Activated CD4-positive, CD25-positive, alpha-beta regulatory T cell (primary cell): ENCODE measurements at places on chromosomes 12 and 14.

GRCh38 chr12:89983622-89984021 is 275.0 kb upstream of the ATP2B1 start:
- DNase-seq = no peak

DNA sequence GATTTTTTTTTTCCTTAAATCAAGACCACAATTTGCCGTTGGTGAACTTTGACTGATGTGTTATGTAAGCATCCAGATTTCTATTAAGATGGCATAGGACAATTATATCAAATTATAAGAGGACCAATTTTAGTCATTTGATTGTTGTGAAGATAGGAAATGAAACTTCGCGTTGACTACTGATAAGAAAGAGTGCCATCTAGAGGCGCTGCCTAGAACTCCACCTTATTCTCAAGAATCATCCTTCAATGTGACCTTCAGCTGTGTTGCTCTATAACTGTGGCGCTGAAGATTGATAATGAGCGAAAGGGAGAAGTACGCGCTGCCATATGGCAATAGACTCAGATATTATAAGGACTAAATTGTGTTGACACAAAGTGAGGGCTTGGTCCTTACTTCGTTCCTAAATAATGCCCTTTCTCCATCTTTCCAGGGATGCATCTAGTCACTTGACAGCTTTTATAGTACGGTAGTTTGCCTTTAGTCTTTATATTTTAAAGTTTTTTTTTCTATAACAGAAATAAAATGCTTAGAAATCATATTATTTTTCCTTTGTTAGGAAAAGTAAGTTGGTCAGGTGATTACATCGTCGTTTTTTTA is 350.8 kb upstream of the STXBP6 start:
- no peak for DNase-seq

DNA sequence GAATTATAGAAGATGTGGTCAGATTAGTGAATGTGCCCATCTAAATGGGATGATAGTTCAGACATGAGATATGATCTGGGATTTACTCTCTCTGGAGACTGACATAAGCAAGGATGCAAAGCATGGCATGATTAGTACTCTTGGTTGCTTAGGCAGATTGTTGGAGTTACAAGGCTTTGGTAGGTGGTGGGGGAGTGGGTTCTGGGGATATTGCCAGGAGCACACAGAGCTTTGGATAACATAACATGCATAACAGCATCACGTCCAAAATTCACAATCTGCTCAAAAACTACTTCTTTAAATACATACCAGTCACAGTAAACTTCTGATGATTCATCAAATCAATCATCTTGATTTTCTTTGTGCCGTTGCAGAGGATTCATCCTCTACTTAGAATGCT is 287.4 kb downstream of the ACSS3 start:
- no peak for DNase-seq

- no peak for DNase-seq
Observed at GRCh38 chr14:96729889-96730288, 67.3 kb upstream of the VRK1 start.

DNA sequence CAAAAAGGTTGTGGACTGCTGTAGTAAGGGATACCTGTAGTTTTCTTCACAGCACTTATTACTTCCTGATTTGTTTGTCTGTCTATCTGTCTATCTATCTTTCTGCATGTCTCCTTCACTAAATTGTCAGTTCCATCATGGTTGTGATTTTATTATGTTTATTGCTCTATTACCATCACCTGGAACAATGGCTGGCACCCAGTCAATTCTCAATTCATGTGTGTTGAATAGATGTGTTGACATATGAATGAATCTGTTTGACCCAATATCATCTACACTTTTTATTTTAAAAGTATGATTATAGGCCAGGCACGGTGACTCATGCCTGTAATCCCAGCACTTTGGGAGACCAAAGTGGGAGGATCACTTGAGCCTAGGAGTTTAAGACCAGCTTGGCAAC is 224.4 kb downstream of the NUBPL start:
- DNase-seq = no peak

GRCh38 chr12:31263661-31264060 is 62.3 kb downstream of the SINHCAF start:
- DNase-seq = no peak

- DNase-seq = no peak
Observed at GRCh38 chr12:15546102-15546701, 223.9 kb downstream of the PTPRO start.

- DNase-seq = no peak
Observed at GRCh38 chr14:80751285-80751684, 190.3 kb downstream of the CEP128 start.

DNA sequence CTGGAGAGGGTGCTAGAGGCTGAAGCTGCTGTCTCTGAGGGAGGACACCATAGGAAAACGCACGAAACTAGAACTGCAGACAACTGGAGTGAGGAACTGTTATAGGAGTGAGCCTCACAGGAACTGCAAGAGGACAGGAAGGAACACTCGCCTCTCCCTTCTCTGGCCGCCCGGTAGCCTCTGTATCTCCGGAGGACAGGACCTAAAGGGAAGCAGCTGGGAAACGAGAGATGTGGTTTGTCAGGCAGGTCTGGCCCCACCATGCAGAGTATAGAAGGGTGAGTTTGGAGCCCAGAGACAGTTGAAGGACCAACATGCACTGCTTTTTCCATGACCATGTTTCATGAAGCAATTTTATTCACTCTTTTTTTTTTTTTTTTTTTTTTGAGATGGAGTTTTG is 127.3 kb downstream of the EFCAB11 start:
- DNase-seq = no peak

GRCh38 chr12:124402248-124403066 is 107.6 kb downstream of the RFLNA start:
- DNase-seq = no peak

DNA sequence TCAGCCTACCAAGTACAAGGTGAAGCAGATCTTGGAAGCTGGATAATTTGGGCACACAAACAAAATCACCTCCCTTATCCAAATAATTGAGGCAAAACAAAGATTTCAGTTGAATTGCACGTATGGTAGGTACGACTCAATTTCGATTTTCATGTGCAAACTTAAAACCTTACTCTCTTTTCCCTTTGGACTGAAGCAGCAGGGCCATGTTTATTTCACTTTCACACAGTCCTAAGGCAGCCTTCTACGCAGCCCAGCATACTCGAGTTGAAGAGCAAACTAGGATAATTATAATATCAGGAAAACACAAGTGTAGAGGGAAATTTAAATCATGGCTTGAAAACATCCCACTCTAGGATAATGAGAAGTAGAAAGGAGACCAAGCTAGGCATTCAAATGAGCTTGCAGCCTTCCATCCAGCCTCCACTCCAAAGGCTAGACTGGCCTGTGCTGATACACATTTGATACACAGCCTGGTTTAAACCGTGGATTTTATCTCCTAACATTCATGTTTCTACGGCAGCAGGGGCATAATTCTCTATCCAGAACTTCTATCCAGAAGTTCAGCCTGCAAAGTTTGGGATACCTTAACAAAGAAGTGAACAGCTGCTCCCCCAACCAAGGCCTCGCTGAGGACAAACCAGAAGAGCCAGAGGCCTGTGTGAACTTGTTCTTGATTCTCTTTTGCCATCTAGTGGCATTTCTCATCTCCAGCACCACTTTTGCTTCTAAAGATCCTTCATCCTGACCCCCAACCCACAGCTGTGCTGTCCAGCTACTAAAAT is 2.4 kb upstream of the RNASE7 start:
- no peak for DNase-seq

GRCh38 chr14:93537951-93538350 is 107.2 kb downstream of the UNC79 start:
- DNase-seq = no peak

DNA sequence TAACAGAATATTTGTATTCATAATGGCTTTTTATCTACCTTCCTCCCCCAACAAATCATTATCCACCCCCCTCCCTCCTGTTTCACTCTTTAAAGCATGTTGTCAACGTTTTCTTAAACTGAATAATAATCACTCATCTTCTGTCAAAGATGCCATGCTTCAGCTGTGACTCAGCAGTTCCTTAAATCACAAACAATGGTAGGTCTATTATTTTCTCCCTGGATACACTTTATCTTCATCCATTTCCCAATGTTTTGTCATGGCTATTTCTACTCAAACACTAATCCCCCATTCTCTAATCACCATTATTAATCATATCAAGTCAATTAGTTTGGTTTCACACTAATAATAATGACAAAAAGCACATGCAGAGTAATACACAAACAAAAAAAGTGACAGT is 6.5 kb downstream of the CLEC12B start:
- no peak for DNase-seq

DNA sequence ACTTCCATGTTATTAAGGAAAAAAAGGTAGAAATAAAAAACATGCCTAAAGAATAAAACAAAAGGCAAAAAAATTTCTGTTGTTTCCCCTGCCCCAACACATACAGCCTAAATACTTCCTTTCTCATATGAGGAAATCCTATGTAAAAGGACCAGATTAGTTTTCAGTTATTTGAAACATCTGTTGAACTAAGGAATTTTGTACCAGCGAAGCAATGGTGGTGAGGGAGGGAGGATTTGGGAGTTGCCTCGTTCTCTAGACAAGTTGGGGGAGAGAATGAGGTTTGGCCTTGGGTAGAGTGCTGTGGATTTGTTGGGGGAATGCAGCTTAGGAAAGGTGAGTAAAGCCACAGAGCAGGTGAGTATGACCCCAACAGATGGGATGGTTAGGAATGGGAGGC is 141.5 kb upstream of the RFLNA start:
- no peak for DNase-seq

- no peak for DNase-seq
Observed at GRCh38 chr12:3698218-3698974, 54.5 kb downstream of the CRACR2A start.

GRCh38 chr12:119375883-119376190 is 41.3 kb downstream of the CCDC60 start:
- no peak for DNase-seq

GRCh38 chr12:110972866-110973265 is 52.5 kb upstream of the MYL2 start:
- DNase-seq = no peak

GRCh38 chr12:97404093-97404492 is 58.5 kb upstream of the RMST start:
- no peak for DNase-seq

GRCh38 chr14:58787592-58787991 is 149.8 kb downstream of the DACT1 start:
- DNase-seq = no peak

DNA sequence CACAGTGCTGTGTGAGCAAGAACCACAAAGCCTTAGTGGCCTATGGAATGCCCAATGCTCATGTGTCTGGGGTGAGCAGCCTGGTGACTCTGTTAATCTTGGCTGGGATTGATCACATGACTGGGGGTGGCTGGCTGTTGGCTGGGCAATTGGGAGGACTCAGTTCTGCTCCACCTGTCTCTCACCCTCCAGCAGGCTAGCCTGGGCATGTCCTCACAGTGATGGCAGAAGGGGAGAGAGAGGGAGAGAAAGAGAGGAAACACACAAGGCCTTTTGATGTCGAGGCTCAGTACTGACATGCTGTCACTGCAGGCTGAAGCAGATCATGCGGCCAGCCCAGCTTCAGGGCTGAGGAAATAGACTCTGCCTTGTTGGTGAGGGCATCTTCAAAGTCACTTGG is 136.8 kb downstream of the TBX5 start:
- DNase-seq = no peak

GRCh38 chr12:53624956-53625355 is 1.2 kb downstream of the ATF7 start:
- DNase-seq = no peak

DNA sequence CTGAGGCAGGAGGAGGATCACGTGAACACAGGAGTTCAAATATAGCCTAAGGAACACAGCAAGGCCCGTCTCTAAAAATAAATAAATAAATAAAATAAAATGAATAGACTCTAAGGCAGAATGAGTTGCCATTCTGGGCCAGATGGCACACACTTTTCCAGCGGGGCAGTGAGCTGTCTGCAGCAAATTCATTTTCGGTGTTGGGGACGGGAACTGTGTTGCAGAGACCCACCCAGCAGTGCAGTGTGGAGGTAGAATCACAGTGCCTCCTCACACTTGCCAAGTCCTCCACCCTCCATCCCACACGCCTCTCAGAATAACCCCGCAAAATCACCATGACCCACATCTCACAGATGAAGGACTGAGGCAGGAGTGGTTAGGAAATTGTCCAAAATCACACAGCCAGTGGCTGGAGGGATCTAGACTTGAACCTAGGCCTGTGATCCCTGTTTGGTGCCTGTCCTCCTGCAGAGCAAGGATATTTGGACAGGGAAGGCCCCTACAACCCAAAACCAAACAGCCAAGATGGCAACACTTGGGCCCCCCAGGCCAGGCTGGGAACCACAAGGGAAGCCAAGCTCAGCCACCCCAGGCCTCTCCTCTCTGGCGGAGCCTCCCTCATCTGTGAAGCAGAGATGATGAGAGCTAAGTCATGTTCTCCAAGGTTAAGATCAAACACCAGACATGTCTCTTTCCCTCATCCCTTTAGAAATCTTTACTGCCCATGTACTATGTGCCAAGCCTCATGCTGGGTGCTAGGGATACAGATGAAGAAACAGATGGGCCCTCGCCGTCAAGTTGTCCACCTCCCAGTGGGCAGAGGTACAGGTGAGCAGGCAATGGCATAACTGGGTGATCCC is 152.7 kb downstream of the DPF3 start:
- no peak for DNase-seq

DNA sequence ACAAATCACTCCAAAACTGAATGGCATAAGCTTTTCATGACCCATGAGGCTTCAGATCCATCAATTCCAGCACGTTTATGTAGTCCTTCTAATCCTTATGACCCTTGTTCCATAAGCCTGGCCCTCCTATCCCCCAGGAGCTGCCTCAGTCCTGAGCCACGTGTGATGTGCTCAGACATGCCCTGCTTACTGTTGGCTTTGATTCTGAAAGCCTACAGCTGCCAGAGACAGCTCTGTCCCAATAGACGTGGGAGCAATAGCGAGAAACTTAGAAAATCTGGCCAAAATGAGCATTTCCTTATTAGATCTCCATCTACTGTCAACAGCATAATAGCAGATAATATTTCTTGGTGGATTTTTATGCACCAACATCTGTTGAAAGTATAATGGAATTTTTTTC is 33.2 kb downstream of the DUSP6 start:
- DNase-seq = no peak

- DNase-seq = no peak
Observed at GRCh38 chr12:91404441-91404840, 221.8 kb upstream of the DCN start.

DNA sequence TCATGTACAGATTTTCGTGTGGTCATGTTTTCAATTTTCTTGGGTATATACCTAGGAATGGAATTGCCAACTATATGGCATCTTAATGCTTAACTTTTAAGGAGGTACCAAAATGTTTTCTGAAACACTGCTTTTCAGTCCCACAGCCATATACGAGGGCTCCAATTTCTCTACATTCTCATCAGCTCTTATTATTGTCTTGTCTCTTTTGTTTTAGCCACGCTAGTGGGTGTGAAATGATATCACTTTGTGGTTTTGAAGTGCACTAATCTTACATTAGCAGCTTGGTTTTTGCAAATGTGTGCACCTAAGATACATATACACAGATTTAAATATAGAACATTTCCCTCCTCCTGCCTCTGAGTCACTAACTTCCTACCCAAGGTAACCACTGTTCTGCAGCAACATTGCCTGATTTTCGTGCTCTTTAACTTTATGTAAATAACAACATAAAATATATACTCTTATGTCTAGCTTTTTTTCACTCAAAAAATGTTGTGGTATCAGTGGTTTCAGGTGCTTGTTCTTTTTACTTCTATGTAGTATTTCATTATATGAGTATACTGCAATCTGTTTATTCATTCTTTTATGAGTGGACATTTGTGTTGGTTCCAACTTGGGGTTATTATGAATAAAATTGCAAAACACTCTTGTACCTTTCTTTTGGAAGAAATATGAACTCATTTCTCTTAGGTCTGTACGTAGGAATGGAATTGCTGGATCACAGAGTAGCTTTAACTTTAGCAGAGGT is 73.1 kb downstream of the ZFP36L1 start:
- no peak for DNase-seq

- no peak for DNase-seq
Observed at GRCh38 chr14:102951034-102951433, 28.6 kb downstream of the AMN start.
